ENCODE measurements at places on chromosomes 7 and 10.

- DNase-seq: no peak
Observed at GRCh38 chr7:31687024-31687748, at the start of gene PPP1R17. TSS of gene PPP1R17 (plus strand) at chr7:31687215. CDS start at chr7:31692442, 5,227 bp downstream.

DNA sequence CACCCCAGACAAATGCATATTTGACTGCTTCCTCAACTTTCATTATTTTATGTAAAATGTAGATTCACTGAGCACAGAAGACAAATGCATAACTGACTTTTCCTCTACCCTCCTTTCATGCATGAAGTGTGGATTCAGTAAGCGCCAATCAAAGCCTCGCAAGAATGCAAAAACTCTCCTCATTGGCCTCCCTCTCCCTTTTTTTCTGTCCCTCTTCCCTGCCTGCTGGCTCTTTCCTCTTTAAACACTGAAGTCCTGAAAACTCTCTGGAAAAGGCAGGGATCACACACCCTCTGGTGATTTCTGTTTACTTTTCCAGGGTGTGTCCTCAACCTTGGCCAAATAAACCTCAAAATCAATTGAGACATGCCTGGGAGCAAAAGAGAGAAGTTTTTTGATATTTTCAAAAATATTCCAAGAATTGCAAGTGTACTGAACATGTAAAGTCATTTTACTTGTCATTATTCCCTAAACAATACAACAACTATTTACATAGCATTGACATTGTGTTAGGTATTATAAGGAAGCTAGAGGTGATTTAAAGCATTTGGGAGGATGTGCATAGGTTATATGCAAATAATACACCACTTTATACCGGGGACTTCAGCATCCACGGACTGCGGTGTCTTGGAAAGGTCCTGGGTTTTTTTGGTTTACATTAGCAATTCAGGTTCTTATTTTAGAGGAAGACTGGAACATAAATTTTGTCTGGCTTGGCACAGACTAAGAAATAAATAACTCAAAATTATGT lies 71.4 kb downstream of the SEC61G start:
- no peak for DNase-seq

DNA sequence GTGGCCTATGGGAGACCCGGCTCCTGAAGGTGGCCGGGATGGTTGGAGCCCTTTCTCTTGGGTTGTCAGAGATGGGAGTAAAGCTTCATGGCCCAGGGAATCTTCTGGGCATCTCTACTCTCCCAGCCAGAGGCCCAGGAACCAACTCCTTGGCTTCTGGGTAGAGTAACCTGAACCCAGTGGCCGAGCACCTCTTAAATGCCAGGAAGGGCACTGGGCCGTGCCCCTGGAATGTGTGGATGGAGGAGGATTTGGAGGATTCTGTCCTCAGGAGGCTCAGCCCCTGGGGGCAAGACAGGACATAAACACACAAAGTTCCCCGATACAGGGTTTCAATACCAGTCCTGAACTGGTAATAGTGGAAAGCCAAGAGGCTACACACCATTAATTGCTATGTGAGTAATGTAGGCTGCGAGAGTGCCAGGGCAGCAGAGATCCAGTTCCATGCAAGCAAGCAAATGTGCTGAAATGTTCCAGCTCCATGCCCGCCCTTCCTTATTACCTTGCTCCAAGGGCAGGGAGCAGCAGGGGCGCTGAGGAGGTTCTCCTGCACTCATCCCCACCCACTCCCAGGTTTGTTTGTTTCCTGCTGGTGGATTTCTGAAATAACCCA lies 1.2 kb downstream of the PALD1 start:
- no peak for DNase-seq

- no peak for DNase-seq
Observed at GRCh38 chr10:133166504-133166827, 6.4 kb downstream of the KNDC1 start.

- DNase-seq: no peak
Observed at GRCh38 chr7:18547509-18548187, 52.1 kb downstream of the HDAC9 start.

DNA sequence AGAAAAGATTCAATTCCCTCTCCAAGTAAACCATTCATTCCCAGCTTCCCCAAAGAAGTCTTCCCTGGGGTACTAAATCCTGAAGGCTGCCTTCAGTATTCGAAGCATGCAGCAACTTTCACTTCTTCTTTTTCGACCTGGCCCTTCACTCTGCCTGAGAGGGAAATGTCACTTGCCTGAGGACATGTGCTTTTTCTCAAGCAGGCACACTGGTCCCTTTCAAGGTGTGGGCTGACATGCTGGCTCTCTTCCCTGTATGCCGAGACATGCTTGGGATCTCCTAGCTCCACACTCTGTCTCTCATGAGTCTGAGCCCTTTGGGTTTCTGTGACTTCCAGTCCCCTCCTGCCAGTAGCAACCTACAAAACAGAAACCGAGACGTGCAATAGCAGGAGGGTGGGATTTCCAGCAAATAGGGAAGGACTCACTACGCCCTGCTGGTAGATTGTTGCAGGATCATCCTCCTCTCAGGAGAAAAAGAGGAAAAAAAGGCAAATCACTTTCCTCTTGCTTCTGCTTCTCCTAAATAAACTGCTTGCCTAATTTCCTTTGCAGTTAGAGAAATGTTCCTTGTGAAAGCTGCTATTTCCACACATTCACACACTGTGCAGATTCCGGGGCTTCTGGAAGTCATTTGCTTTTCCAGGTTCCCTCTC lies 33.5 kb downstream of the FIGNL1 start:
- no peak for DNase-seq

- DNase-seq: no peak
Observed at GRCh38 chr10:78049851-78050250, 16.2 kb downstream of the RPS24 start.

DNA sequence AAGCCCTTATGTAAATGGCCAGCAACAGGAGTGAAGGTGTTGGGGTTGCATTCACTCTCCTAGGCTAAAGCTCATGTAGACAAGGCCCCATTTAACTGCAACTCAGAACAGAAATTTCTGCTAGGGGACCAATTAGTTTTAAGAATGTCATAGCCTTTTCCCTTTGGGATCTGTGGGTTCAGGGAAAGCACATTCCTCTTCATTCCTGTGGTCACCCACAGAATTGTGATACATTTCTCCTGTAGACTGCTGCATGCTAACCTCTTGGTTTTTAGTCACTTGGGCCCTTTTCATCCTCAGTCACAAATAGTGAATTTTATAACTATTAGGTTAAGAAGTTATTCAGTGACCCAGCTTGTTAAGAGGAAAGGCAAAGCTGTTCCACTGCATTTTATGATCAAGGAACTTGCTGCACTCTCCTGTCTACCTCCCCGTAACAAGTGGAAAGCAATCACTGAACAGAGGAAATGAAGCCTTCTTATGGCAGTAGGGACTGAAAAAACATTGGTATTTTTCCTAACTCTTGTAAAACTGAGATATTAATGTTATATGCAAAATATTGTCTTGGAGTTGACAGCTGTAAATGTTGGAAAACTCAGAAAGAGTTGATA lies 124.9 kb downstream of the SND1 start:
- DNase-seq: no peak

Data from activated CD8-positive, alpha-beta memory T cell treated with anti-CD3 and anti-CD28 coated beads for 1 hour (primary cell).